ENCODE measurements at places on chromosomes 13 and 19.

DNA sequence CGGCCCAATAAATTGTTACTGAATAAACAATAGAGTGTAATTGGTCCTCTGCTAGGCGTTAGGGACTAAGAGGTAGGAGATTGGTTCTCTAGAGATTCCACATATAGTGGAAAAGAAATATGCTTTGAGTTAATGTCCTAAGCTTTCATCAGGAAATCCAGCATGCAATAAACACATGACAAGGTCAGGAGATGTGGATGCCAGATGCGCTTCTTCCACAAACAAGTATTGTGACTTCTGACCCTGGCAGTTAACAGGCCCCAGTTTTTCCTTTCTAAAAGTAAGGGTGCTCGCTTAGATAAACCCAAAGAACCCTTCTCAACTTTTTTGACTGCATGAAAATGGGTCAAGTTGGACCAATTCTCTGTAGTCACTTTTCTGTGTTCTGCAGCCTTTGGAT lies 146.5 kb upstream of the SOX21 start:
- no peak for DNase-seq

- DNase-seq = no peak
These were observed 457.1 kb downstream of the KLF12 start for GRCh38 chr13:73677048-73677601.

GRCh38 chr13:95382916-95383315 lies 81.7 kb upstream of the ABCC4 start:
- DNase-seq = no peak

GRCh38 chr19:49597703-49597974 lies 6.7 kb downstream of the PRR12 start:
- DNase-seq = no peak

- no peak for DNase-seq
These were observed 22.8 kb upstream of the ERVV-1 start for GRCh38 chr19:52990759-52991418.

Measured in NCI-H1092 treated with DMSO at 0.1 percent for 48 hours (cell line).